ENCODE measurements at places on chromosomes 5 and 9.

- no peak for DNase-seq
Measured at GRCh38 chr9:136204838-136205706, at the start of gene LHX3. Gene LHX3 (minus strand): TSS chr9:136205128. CDS start chr9:136205012, 116 bp downstream.

- DNase-seq = no peak
Measured at GRCh38 chr5:164869325-164869724, 1363.9 kb downstream of the MAT2B start.

- no peak for DNase-seq
Measured at GRCh38 chr5:129125819-129126218, 31.3 kb downstream of the ISOC1 start.

GRCh38 chr5:92886751-92887150 lies 694.3 kb downstream of the NR2F1-AS1 start:
- no peak for DNase-seq

DNA sequence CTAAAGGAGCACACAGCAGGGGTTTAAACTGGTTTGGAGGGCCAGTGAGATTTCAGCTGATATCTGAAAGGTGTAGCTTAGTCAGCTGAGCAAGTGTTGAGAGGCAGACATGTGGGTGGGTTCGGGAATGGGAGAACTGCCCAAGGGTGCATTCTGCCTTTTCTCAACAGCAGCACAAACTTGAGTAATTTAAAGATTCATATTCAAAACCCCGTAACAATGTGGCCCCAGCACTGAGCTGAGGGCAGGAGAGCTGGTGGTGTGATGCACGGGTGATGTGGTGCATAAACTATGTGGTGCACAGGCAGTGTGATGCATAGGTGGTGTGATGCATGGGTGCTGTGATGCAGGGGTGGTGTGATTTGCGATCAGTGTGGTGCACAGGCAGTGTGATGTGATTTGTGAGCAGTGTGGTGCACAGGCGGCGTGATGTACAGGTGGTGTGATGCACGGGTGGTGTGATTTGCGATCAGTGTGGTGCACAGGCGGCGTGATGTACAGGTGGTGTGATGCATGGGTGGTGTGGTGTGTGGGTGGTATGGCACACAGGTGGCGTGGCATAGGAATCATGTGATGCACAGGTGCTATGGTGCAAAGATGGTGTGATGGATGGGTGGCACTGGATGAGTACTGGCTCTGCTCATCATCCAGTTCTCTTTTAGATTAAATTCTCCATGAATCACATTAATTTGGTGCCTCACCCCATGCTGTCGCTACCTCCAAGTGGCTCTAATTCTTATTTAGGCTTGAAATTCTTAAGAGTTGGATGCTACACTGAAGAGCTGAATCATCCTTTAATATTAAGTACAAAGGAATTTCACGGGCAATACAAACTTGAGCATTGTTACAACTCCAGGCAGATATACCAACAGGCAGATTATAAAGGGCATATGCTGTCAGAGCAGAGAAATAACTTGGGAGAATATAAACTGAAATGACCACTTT lies 53.6 kb downstream of the DAP start:
- no peak for DNase-seq

DNA sequence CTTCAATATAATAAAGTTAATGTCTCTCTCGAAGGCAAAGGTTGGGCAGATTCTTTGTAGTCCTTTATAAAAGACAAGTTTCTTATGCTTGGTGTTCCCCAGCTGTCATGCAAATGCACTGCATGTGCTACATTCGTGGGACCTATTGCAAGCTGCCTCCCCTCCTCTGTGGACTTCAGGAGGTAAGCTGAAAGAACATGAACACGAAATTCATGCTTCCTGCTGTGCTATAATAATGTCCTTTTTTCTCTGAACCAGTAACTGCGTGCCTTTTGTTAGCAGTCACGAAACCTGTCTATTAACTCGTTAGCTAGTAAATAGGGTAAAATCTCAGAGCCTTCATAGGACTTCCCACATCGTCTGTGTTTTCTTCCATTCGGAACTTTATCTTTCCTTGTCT lies 363.5 kb downstream of the CDH9 start:
- DNase-seq = no peak

DNA sequence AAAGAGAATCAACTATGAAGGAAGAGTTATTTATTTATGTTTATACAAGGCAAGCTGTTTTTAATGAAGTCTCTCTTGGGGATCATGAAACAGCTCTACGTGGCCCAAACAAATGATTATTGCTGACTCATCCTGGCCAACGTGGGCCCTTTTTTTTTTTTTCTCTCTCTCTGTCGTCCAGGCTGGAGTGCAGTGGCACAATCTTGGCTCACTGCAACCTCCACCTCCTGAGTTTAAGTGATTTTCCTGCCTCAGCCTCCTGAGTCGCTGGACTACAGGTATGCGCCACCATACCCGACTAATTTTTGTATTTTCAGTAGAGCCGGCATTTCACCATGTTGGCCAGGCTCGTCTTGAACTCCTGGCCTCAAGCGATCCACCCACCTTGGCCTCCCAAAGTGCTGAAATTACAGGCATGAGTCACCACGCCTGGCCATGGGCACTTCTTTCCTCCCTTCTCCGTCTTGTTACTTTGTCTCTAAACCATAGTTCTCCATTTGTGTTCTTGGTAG lies 98.3 kb downstream of the BASP1 start:
- DNase-seq = no peak

GRCh38 chr5:141825791-141826560 lies 52.2 kb downstream of the PCDH1 start:
- DNase-seq = no peak

- DNase-seq = no peak
Measured at GRCh38 chr5:18653216-18653752, 1019.0 kb downstream of the TAF11L14 start.

DNA sequence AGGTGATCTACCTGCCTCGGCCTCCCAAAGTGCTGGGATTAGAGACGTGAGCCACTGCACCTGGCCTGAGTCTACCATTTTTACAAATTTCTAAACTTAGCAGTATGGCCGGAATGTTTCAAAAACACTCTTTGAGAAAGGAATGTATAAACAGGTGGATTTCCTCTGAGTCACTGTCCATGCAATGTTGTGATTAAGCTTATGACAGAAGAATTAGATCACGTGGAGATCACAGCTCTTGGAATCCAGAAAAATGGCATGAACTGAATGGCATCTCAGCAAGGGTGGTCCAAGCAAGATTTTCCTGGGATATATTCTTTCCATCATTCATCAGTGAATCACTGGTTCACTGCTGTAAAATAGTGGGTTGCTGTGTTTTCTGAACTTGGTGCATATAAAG lies 865.0 kb downstream of the PTPRD start:
- DNase-seq = no peak

DNA sequence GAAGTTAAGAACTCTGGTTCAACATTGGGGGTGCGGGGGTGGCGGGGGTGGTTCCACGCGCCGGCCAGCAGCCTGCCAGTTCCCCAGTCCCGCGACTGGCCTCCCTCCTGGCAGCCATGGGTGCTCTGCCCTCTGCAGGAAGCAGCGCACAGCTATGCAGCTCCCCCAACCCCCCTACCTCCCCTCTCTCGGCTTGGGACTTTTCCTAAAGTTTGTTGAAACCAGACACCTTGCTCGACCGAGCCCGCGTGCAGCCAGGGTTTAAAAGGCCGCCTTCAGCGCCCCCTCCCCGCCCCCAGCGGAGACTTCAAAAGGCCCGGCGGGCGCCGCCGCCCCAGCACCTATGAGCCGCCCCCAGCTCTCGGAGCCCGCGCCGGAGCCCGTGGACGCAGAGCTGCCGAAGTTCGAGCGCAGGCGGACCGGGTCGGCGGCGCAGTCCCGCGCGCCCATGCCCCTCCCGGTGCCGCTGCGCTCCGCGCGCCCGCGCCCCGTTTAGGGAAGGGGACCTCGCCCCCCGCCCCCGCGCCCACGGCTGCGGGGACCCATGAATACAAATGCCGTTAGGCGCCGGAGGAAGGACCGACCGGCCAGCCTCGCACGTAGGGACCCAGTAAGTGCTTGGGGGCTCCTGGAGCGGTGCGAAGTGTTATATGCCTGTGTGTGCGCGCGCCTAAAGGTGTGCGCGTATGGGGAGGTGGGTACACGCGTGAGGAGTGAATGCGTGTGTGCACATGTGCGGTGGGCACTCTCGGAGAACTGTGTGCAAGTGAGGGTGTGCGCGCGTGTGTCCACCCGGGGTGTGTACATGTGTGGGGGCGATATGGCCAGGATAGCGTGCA lies 1.4 kb upstream of the COL27A1 start:
- no peak for DNase-seq

DNA sequence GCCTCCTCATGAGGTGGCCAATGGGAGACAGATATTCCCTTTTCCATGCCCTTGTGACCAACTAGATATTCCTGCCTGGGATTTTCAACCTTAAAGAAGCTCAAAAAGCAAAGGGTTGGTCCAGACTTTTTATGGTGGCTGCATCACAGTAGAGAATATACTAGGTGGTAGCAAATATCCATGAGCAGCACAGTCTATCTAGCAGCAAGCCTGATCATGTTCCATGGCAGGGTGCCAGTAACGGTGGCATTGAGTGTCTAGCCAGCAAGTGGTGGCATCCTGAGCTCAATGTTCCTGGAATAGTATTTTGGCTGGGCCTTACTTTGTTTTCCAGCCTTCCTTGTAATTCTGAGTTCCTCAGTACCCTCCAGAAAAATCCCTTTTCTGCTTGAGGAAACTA lies 25.8 kb downstream of the CDC25C start:
- DNase-seq = no peak

DNA sequence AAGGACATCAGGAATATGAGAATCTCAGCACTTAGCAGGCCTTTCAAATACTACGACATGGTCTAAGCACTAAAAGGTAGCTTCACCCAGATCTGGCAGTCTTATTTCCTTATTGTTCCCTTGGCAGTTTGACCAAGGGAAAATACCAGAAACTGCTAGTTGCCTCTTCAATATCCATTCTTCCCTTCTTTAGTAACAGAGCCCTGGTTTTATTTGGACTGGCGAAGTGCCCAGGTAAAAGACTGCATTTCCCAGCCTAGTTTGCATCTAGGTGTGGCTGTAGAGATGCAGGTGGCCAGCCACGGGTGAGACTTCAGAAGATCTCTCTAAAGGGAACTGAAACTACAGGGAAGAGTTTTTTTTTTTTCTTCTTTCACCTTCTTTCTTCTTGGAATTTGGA lies 21.6 kb downstream of the DMRT2 start:
- no peak for DNase-seq

GRCh38 chr5:25414742-25415141 lies 770.0 kb upstream of the CDH10 start:
- no peak for DNase-seq

DNA sequence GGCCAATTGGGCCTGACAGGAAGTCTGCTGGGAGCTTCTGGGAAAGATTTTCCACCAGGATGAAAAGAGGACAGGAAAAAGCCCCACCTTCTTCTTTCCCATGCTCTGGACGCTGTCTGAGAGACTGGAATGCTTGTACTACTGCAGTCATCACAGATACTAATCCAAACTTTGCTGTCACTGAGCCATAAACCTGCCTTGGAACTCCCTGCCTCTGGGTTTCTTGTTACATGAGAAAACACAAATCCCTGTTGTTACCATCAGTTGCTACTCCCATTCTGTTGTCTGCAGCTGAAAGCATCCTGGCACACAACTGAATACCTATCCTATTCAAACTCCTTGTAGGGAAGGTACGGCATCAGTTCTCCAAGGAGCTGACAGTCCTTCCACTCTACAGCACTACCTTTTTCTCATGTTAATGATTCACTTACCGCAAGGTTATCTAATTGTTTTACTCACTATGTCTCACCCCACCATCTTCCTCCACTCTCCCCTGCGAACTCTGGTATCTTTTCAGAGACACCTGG lies 167.5 kb downstream of the CDK5RAP2 start:
- no peak for DNase-seq

GRCh38 chr5:58736214-58736613 lies 153.3 kb downstream of the RAB3C start:
- no peak for DNase-seq

DNA sequence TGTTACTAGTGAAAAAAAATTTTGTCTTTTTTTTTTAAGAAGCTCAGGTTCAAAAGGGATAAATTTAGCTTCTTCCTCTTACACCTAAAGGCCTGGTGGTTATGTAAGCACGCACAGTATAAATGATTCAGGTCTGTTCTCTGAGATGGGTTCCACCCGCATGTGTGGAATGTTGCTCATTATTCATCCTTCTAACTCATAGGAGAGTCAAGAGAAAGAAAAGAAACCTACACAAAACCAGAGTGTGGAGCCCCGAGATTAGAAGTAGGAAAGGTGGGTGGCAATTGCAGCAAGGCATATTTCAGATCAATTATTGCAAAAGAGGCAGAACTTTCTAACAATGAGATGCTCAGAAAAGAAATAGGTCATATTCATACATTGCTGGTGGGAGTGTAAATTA lies 13.5 kb downstream of the PLAC8L1 start:
- no peak for DNase-seq

DNA sequence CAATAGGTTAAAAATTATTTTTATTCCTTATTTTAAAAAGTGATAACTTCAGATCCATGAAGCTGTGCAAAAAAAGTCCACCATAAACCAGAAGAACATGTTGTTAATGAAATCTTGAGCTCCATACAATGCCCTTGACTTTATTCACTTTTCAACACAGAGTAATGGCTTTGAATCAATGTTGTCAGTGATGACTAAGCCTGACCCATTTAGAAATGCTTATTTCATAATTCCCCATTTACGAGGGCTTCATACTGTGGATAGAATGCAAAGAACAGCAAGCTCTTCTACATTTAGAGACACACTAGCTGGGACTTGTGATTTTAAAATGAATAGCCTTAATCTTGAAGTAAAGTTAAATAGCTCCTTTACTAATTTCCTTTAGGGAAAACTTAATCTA lies 25.7 kb upstream of the IL9 start:
- no peak for DNase-seq

DNA sequence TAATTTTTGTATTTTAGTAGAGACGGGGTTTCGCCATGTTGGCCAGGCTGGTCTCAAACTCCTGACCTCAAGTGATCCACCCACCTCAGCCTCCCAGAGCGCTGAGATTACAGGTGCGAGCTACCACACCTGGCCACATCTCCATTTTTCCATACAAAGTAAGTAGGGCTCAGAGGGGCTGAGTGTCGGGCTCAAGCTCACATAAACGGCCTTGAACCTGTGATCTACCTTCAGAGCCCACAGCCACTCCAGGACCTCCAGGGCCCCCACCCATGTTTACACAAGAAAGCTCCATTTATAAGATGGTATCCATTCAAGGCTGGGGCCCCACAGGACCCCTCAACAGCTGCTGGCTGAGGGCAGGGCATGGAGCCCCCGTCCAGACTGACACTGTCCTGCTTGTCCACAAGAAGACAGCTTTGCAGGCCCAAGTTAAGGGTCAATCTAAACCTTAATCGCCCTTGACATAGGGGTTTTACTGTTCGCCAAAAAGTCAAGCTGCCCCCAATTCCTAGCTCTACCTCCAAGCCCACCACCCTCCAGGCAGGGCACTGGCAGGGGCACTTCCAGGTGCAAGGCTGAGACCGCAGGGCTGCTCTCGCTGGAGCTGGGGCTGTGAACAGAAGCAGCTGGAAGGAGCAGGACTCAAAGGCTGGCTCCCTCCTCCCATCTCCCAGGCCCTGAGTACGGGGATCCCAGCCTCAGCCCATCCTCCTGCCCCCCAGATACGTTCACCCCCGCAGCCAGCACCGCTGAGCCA lies 18.9 kb downstream of the FAM78A start:
- DNase-seq = peak; percentile 51

DNA sequence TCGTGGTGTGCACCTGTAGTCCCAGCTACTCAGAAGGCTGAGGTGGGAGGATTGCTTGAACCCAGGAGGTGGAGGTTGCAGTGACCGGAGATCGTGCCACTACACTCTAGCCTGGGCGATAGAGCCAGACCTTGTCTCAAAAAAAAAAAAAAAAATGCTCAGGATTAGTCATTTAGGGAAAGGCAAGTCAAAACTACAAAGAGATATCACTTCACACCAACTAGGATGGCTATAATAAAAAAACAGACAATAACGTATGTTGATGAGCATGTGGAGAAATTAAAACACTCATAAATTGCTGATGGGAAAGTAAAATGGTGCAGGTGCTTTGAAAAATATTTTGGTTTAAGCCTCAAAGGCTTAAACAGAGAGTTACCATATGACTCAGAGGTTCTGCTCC lies 6.3 kb upstream of the ANKRD34B start:
- no peak for DNase-seq
